ENCODE measurements at places on chromosomes 5 and 9.

GRCh38 chr9:114373960-114374730 lies 13.6 kb downstream of the AKNA start:
- no peak for DNase-seq

- DNase-seq = no peak
Measured at GRCh38 chr9:69549310-69550202, 122.6 kb downstream of the APBA1 start.

DNA sequence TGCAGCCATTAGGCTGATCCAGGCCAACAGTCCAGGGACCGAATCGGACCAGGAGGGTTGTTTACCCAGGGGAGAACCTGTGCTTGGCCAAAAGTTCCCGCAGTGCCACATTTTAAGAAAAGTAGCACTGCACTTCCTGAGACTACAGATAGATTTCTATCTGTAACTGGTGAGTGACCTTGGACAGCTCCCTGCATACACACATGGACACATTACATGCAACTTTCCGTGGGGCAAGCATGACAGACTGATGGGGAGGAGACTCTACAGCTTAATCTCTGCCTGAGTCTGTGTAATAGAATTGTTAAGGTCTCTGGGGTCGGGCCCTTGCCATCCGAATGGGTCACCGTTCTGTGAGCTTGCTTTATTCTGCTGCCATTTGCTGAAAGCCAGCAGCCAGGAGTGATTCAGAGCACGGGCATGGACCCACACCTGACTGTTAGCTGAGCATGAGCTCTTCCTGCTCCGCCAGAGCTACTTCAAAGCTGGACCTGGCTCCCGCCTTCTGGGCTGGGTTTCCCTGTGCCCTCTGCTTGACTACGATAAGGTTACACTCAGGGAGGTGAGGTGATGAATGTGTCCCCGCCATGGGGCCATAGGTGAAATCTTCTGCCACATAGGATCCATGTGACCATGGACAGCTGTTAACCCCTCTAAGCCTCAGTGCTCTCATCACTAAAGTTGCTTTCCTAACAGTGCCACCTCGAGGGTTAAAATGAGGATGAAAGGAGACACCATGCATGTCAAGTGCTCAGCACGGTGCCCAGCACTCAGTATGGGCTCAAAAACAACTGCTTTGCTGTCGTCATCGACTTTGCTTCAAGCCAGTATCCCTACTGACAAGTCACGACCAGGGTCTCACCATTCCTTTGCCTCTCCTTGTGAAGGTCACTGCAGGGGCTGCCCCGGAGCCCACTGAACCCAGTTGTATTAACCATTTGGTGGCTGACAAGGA lies 200.0 kb downstream of the MELK start:
- no peak for DNase-seq

GRCh38 chr5:115626445-115626823 lies 598 bp upstream of the TMED7 start:
- DNase-seq = no peak

- DNase-seq = no peak
Measured at GRCh38 chr5:107337281-107337680, 333.5 kb downstream of the EFNA5 start.

- DNase-seq = no peak
Measured at GRCh38 chr9:110464321-110464720, 115.2 kb downstream of the SVEP1 start.

- DNase-seq = no peak
Measured at GRCh38 chr5:36885149-36885548, 8.6 kb downstream of the NIPBL start.
